ENCODE measurements at places on chromosomes 11 and 22.
A peak's percentile ranks its signal among the peaks of the same experiment; 100 is the strongest.

DNA sequence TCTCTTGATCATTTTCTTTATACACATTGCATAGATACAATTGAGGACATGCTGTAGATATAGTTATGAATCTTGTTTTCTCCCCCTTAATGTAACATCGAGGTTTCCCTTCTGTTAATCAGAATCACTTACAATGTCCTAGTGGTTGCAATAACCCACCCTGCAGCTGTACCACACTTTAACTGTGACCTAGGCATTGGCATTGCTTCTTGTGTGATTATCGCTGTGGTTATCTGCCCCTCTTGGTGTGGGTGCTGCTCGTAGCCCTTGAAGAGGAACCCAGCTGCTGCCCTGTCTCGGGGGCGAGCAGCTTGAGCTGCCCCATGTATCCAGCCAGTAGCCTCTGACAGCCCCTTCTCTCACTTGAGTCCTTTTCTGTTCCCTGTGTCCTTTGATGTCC, 1.5 kb downstream of the DGAT2 start:
- no peak for DNase-seq

GRCh38 chr22:28051787-28052356, 132.8 kb upstream of the PITPNB start:
- DNase-seq: peak; percentile 64

DNA sequence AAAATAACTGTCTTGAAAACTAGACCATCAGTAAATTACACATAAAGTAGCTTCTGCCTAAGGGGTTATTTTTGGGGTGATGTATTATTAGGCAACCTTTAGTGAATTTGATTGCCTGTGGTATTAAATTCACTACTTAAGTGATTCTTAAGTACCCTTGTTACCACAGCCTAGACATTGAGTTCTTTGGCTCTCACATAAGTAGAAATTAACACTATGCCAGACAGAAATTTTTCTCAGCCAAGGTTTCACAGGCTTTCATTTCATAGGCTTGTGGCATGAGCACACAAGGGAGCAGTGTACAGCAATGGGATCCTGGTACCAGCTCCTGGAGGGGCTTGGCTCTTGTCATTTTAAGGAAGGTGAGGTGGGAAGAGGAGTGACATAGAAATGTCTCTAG, 218.5 kb downstream of the AASDHPPT start:
- no peak for DNase-seq

DNA sequence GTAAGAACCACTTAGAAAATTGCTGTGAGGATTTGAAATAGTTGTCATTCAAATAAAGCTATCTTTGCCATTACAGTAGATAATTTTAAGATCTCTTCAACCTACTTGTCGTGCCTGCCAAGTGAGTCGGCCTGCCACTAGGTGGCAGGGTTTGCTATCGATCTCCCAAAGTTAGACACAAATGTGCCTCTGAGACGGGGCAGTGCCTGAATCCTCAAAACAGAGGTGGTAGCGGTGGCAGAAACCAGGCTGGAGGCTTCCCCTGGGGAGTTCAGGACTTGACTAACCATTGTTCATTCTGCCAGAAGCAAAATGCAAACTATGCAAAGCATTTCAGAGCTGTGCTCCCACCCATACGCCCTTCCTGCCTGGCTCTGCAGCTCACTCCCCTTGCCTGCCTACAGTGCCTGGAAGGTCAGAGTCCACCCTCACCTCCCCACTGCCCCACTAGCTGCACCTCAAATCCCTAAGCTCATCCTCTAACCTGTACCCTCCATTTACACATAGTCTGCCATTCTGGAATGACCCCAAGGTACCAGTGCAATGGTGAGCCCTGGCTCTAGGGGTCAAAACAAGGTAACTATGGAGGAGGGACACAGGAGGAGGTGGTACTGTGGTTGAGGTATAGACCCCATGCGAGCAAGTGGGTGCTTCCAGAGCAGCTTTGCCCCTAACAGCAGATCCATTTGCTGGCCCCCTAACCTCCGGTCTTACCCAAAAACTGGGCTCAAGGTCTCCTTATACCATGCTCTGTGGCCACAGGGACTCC, 82.1 kb downstream of the C11orf58 start:
- peak; percentile 82 for DNase-seq

DNA sequence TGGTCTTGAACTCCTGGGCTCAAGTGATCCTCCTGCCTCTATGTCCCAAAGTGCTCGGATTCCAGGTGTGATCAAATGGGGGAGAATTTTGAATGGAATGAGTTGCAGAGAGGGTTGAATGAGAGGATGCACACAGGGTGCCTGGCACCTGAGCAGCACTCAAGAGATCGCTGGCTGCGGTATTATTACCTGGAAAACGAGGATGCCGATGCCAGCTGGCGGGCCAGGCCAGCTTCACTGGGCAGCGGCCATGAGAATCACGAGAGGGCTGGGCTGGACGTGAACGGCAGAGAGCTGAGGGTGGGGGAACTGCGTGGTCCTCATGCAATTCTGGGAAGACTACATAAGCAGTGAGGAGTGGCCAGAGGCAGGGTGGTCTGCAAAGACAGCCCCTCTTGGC, 2.9 kb downstream of the MGAT3 start:
- DNase-seq: no peak

DNA sequence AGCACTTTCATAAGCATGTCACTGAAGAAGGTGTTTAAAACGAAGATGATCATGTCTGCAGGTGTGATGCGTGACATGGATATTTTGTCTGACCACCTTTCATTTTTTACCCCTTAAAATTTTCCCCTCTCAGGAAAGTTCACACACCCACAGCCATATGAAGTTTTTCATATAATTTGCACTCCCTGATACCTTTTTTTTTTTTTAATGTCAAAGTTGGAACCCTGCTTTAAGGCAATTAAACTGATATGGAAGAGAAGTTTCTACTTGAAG, 104.6 kb downstream of the ATXN10 start:
- DNase-seq: no peak

- no peak for DNase-seq
Measured at GRCh38 chr22:28001171-28001835, 82.2 kb upstream of the PITPNB start.

DNA sequence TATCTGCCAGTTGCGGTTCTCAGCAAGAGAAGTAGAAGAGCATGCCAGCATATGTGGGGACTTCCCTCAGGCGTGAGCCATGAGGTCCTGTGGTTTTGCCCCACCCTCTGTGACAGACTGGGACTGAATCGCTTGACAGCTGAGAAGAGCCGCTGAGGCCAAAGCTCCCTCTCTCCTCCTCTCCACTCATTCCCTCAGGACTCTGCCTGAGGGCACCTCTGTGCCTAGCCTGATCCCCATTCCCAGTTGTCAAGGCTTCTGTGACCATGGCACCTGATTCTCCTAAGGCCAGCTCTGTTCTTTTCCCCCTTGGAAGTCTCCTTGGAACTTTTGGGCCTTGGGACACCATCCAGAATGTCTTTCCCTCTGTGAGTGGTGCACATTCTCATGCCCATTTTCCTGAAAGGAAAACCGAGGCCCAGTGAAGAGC, 27.0 kb downstream of the ART5 start:
- no peak for DNase-seq

DNA sequence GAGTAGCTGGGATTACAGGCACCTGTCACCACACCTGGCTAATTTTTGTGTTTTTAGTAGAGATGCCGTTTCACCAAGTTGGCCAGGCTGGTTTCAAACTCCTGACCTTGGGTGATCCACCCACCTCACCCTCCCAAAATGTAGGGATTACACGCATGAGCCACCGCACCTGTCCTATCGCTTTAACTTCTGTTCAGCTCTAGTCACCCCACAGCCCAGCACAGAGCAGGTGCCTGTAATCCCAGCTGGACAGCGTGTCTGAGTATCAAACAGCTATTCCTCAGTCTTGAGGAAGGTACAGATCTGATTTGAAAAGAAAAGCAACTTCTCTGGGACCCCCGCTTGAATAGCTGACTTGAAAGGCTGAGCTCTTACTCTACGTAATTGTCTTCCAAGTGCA, 149.1 kb downstream of the CTTN start:
- no peak for DNase-seq

DNA sequence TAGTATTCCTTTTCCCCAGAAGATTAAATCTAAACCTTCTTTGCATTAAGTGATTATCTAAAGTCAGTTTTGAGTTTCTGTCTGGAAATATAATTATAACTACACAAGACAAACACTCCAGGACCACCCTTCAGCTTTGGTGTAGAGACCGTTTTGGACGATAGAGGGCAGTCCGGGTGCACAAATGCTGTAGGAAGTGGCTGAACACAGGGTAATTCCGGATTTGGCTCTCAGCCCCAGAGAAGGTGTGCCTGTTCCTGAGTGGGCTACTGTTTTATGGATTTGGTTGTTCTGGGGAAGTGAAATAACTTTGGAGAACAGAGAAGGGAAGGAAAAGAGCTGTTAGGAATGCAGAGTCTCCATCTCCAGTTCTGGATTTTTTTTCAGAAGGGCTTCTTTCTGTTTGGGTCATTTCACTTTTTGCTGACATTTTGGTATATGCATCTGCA, 14.8 kb downstream of the EXT2 start:
- no peak for DNase-seq

DNA sequence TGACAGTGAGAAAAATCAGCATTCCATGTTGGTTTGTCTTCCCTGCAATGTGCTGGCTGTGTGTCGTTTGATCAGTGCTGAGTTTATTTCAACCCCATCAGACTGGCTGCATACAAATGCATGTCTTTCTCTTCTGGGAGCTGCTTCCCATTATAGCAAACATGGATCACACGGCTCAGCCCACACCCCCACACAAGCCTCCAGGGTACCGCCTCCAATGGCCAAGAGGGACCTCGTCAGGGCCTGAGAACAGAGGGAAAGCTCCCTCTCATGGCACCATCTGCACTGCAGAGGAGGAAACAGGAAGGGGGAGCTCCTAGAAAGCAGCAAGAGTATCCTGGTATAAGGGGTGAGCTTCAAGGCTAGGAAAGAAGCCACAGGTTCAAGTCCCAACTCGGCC, 214.2 kb downstream of the LARGE1 start:
- no peak for DNase-seq

DNA sequence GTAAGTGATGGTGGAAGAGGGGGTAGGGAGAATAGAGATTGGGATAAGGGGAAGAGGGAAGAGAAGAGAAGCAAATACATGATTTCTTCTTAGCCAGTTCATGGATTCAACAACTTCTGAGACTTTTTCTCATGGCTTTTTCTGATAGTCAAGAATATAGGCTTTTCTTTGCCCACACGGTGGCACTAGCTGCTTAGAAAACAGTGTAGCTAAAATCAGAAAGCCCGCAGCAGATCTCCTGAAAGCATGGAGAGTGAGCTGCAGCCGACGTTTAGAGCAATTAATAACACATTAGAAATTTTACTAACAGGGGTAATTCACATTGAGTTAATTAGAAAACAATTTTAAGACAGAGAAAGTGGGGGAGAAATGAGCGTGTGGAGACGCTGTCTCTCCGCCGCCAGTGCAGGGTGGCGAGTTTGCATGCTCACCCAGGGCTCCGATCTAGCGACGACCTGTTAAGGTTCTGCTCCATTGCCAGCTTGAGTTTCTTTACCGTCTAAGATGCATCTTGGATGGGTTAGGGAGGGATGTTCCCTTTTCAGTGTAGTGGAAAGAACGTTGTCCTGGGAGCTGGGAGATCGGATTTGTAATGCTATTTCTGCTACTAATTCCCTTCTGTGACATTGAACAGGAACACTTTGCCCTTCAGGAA, 3.3 kb upstream of the RAG1 start:
- DNase-seq: peak; percentile 43

- no peak for DNase-seq
Measured at GRCh38 chr11:10918698-10919097, 60.8 kb upstream of the ZBED5 start.

- peak; percentile 89 for DNase-seq
Measured at GRCh38 chr11:73335204-73335923, 27.3 kb downstream of the ARHGEF17 start.

DNA sequence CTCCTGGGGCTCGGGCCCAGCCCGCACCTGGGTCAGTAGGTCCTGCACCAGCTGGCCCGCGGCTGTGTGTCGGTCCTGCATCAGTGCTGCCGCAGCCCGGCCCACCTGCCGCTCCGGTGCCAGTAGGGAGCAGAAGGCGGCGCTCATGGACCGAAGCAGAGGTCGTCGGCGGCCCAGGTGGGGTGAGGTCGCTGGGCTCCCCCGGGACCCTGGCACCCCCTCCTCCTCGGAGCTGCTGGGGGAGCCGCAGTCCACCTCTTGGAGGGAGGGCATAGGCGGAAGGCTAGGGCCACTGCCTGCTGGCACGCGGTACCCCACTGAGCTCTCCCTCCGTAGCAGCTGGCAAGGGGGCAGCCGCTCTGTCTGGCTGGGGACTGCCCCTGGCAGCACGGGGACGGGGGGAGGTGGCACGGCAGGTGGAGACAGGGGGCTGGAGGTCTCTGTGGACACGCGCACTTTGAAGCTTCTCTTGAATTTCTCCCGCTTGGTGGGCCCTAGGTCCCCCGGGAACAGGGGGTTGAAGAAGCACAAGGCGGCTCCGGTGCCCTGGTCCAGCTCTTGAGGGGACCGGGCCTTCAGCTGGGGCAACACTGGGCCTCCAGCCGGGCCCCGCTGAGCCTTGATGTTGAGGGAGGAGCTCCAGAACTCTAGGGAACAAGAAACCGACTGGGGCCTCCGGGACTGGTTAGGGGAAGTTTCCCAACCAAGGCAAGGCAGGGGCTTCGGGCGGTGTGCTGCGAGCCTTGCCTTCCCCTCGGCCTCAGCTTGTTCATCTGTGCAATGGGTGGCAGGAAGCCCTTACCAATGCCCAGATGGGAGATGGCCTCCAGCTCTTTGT, 1.4 kb downstream of the RIN1 start:
- DNase-seq: no peak

DNA sequence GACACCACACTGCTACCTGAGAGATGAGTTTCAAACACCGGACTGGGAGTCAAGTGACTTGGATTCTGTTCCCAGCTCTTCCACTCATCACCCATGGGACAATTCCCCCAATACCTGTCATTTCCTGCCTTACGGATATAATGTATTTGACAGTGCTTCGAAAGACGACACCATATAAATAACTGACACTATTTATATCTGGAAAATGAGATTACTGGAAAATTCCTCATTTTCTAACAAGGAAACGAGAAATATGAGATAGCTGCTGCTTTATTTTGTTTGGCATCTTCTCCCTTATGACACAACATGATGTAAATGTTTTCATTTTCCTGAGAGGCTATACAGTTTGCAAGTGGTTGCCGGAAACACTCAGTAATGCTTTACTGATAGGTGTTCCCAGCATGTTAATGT, 8.6 kb downstream of the HSCB start:
- DNase-seq: no peak

- no peak for DNase-seq
Measured at GRCh38 chr11:77779935-77780334, 40.6 kb downstream of the RSF1 start.

- DNase-seq: no peak
Measured at GRCh38 chr11:88117281-88117858, 57.9 kb downstream of the RAB38 start.
